ENCODE measurements at places on chromosomes 1 and 21.

DNA sequence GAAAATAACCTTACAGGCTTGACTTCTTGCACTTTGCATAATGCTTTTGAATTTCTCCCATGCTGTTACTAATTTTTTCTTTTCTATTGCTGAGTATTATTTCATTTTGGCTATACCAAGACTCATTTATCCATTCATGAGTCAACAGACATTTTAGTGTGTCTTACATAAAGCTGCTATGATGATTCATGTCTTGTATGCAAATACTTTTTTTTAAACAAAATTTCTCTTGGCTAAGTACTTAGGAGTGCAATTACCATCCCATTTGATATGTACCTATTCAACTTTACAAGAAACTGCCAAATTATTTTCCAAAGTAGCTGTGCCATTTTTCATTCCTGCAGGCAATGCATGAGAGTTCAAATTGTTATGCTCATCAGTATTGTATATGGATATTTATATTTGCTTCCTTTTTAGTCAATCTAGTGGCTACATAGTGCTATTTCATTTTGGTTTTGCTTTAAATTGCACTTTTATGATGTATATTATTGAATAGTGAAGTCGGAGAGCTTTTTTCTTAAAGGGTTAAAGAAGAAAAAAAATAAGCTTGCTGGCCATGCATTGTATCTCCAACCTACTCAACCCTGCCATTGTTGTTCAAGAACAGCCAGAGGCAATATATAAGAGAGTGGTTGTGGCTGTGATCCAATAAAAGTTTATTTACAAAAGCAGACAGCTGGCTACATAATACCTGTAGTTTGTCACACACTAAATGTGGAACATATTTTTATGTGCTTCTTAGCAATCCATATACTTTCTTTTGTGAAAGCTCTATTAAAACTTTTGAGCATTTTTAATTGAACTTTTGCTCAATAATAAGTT lies 862.8 kb downstream of the KCNT2 start:
- DNase-seq = no peak

- no peak for DNase-seq
These were observed 31.7 kb downstream of the RCSD1 start for GRCh38 chr1:167661527-167662426.

DNA sequence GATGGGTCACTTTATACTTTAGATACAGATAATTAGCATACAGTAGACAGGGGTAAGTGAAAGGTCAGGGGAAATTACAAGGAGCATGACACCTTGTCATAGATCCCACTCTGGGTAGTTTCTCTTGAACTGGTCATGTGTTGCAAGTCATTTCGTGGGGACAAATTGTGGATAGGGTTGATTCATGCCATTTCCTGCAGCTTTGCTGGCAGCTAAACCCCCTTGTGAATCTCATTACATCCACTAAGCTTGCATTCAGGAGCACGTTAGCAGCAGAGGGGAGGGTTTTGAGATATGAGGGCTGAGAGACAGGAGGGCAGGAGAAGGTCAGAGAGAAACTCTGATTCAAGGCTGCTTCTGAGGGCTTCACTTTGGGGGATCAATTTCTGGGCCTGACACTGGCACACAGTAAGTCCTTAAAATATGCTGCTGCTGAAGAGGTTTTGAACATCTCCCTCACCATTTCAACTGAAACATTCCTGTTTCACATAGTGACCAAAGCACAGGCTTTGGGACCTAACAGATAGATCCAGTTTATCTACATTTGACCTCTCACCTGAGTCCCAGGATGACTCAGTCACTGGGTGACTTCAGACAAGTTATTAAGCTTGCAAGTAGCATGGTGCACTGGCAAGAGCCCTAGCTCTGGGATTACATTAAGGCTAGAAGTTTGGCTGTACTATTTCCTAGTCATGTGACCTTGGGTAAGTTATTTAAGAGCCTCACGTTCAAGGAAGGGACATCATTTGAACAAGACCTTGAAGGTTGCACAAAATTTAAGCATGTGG lies 206.0 kb upstream of the USP24 start:
- no peak for DNase-seq

DNA sequence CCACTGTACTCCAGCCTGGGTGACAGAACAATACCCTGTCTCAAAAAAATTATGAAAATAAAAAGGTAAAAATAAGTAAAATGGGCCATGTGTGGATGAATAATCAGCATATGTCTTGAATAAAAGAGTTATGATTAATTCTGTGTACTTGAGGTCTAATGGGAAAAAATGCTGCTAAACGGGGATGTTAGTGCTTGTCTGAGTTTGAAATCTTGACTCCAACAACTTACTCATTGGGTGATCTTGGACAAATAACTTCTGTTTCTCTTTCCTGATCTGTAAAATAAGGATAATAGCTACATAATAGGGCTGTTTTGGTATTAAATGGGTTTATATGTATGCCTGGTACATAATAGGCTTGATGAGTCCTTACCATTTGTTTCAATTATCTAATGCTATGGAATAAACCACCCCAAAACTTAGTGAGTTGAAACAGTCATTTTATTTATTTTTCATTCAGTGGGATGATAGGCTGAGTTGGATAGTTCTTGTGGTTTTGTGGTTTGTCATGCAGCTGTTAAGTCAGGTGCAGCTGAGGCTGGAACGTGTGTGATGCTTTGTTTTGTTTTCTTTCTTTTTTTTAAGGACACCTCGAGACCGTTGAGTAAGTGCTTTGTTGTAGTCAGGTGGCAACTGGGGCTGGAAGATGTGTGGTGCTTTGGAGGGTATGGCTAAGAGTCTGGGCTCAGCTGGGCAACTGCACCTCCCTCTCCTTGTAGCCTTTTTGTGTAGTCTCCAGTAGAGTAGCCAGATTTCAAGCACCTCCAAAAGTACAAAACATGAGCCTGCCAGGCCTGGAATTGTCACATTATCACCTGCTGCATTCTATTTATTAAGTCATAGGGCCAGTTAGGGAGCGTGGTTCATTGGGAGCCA lies 4.9 kb downstream of the MDM4 start:
- no peak for DNase-seq

DNA sequence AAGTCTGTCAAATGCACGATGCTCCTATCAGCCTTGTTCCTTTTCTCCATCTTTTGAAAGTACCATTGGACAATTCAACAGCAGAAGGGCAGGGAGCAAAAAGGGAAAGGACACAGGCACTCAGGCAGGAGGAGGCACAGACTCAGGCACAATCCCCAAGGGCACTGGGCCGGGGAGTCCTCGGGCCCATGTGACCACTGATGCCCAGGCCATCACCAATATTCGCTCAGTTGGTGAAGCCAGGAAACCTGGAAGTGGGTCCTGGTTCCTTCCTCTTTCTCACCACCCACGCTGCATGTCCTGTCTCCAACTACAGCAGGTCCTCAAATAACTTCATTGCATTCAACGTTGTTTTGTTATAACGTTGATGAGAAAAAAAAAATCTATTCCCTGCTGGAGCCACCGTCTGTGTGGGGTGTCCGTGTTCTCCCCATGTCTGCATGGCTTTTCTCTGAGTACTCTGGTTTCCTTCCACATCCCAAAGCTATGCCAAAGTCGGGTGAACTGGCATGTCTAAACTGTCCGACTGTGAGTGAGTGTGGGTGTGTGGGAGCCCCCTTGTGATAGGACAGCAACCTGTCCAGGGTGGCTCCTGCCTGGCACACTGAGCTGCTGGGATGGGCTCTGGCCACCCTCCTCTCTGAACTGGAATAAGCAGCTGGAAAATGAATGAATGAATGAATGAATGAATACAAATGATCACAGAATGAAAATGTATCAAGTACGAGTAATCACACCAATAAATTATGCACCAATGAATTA lies 12.5 kb downstream of the NID1 start:
- no peak for DNase-seq

GRCh38 chr1:208834381-208835096 lies 590.4 kb upstream of the PLXNA2 start:
- peak; percentile 57 for DNase-seq

DNA sequence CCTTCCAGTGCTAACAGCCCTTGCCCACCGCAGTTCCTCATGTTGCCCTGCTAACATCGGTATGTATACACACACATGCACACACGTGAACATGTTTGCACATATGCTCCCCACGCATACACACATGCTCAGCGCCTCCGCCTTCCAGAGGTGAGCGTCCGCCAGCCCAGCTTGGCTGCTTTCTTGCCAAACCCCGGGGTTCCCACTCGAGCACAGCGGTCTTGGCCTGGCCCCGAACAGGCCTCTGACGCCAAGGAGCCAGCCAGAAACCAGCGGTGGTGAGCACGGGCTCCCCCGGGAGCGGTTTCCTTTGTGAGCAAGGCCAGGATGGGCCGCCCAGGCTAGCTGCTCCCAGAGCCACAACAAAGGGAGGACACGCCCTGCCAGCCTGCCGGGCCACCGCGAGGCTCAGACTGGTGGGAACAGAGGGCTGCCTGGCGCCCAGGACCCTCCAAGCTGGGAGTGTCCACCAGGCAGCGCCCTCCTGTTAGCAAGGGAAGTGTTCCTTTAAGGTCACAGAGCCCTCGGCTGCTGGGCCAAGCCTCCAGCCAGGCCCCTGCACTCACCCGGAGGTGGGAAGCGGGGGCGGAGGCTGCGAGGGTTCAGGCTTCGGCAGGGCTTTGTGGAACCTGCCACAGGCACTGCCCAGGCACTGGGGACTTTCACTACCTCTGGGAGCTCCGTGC lies 65.4 kb downstream of the ALPL start:
- DNase-seq = no peak

DNA sequence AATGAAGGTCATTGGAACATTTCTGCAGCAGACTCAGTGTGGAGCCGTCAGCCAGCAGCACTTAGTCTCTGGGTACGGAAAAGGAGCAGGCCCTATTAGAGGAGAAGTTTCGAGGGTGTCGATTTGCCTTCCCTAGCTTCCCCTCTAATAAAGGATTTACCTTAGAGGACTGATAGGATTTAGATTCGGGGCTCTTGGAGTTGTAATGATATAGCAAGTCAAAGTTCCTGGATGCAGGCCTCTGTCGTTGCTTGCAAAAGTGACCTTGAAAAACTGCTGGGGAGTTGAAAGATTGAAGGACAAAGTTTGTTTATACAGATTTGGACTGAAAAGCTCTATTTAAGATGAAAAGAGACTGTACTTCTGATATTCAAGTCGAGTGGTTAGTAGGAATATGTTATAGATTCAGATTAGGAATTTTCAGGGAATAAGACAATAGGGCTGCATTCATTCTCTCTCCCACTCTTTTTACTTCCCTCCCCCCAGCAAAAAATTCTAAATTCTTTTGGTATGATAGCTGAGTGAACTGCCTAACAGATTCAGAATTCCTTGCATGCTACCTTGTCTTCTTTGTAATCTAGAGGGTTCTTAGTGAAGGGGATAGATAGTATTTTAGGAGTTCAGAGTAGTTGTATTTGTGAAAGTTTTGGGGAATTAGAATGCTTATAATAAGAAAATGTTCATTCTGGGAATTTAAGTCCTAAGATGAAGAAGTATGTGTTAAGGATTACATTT lies 19.2 kb downstream of the NFYC start:
- DNase-seq = peak; percentile 27

DNA sequence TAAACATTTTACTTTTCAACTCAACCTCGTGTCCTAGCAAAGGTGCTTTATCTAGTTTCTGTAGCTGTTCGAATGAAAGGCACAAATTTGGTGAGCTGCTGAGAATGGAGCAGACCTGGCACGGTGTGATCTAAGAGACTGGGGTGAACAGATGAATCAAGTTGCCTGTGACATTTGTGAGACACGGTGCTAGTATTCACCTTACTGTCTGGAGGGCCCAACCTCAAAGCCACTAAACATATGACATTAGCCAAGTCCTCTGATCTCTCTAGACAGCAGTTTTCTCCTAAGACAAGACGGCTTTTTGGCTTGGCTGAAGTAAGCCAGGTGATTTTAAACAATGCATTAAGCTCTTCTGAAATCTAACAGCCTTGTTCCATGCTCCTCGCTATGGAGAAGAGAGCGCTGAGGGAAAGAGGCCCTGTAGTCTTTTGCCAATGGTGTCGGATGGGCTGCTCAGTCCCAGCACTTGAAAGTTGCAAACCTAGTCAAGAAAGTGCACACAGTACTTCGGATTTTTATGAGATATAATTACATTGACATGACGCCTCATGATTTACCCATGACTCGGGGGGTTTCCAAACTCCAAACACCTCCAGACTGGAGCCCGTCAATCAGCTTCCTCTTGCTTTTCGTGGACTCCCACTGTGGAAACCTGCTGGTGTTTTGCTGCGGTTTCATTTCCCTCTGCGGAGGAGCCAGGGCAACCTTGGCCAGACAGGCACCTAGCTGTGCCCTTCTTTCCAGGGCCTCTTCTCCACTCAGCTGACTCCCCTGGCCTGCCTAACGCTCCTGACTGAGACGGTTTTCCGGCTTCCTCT lies 794 bp upstream of the TOR3A start:
- no peak for DNase-seq

Measured in right kidney (tissue), 9 donors.